ENCODE measurements at places on chromosomes 11 and 22. TPM values are rescaled to one million over a fixed set of nuclear protein-coding genes. Genes with fewer than 3 reads are reported as not detected.
A peak's percentile ranks its signal among the peaks of the same experiment; 100 is the strongest.

The MYRF gene
- total RNA-seq, result 11.0 TPM

DNA sequence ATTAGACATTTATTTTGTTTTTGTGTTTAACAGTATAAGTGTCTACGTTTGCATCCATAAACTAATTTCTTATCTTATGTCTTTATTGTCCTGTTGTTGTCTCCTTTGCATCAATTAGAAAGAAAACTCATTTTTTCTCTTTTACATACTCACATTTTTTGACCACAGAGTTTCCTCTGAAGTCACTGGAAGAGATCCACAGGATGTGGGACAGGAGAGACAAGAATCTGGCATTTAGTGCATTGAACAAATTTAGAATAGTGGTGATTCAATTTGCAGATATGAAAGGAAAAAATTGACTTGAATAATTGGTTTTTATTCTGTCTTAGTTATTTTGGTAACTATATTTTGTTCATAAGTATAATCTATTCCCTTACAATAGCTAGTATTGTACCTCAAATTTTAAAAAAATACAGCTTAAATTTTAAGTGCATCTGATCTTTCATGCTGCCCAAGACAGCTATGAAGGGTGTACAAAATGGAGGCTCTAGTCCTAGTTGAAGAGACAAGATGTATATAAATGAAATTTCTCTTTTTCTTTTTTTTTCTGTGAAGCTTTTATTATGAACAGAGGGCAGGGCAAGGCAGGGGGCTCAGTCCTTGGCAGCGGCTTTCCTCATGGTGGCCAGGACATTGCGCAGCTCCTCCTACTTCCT, 24.4 kb downstream of the HORMAD2 start:
- H3K27me3 ChIP-seq, result no peaks in the 10 kb centered on the region
- no peaks in the 10 kb centered on the region for H3K36me3 ChIP-seq
- H3K4me1 ChIP-seq, result no peaks in the 10 kb centered on the region

DNA sequence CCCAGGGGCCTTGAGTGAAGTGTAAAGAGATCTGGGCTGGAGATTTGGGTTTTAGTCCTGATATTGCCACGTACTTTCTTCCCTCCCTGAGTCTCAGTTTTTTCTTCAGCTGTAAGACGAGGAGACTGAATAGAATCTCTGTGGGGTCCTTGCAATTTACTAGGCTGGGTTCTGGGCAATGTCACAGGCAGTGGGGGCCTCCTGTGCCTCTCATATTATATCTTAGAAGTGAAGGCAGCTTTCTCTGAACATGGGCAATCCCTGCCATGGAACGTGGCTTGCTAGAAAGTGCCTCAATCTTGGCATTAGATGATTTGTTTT, 62.0 kb upstream of the PTPRJ start:
- no peak overlapping the region for H3K27ac ChIP-seq
- no peak overlapping the region for H3K4me3 ChIP-seq
- H3K4me1 ChIP-seq, result no peaks in the 10 kb centered on the region
- no peaks in the 10 kb centered on the region for H3K36me3 ChIP-seq
- no peak for DNase-seq
- H3K27me3 ChIP-seq, result no peaks in the 10 kb centered on the region

The DDX25 gene
- 0.18 TPM for total RNA-seq

- no peak for DNase-seq
- H3K27me3 ChIP-seq, result no peaks in the 10 kb centered on the region
- no peak overlapping the region for H3K4me3 ChIP-seq
- no peaks in the 10 kb centered on the region for H3K4me1 ChIP-seq
- H3K36me3 ChIP-seq, result no peaks in the 10 kb centered on the region
- H3K27ac ChIP-seq, result no peak overlapping the region
These were observed 4.4 kb downstream of the SLC2A11 start for GRCh38 chr22:23862103-23862502.

The OR51F2 gene
- not detected for total RNA-seq

GRCh38 chr11:61954851-61955421, 4.8 kb downstream of the BEST1 start:
- H3K27me3 ChIP-seq, result no peaks in the 10 kb centered on the region
- no peaks in the 10 kb centered on the region for H3K4me1 ChIP-seq
- peak overlapping the region; percentile 29 for H3K4me3 ChIP-seq
- DNase-seq, result peak; percentile 74
- peak overlapping the region; percentile 83 for H3K27ac ChIP-seq

DNA sequence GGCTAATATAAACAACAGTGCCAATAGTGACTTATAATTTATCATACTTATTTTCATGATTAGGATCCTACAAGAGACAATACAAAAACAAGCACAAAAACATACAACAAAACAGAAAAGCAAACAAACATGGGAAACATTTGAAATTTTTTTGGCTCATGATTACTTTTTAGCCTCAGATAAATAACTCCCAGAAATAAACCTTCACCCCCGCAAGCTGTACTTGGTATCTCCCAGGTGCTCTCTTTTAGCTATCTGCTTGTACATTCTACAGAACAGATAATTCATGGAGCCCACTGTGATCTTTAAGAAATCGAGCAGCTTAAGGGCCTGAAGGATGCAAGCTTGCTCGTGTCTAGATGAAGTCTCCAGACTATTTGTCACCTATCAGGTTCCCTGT, 883 bp downstream of the NXPE4 start:
- no peaks in the 10 kb centered on the region for H3K27me3 ChIP-seq
- DNase-seq, result no peak
- H3K4me1 ChIP-seq, result no peaks in the 10 kb centered on the region
- H3K27ac ChIP-seq, result no peak overlapping the region
- H3K36me3 ChIP-seq, result no peaks in the 10 kb centered on the region
- no peak overlapping the region for H3K4me3 ChIP-seq

The CREBZF gene
- total RNA-seq, result 21.3 TPM

- no peak overlapping the region for H3K4me3 ChIP-seq
- peaks cover 12% of the 10 kb centered on the region for H3K36me3 ChIP-seq
- H3K27ac ChIP-seq, result no peak overlapping the region
- H3K27me3 ChIP-seq, result no peaks in the 10 kb centered on the region
- no peak for DNase-seq
These were observed 37.7 kb downstream of the TCIRG1 start for GRCh38 chr11:68076371-68077042.

DNA sequence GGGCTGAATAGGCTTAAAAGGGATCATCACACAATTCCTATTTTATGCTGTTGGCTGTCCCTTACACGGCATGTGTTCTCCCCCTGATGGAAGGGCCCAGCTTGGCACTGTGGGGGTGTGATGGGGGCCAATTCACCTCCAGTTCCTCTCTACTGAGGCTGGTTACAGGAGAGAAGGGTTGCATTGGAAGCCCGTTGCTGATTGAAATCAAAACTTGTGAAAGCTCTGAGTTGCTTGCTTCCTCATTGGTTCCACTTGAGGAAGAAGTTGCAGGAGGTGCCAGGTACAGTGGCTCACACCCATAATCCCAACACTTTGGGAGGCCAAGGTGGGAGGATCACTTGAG, 13.3 kb upstream of the PRG2 start:
- no peaks in the 10 kb centered on the region for H3K27me3 ChIP-seq
- no peak overlapping the region for H3K4me3 ChIP-seq
- no peak overlapping the region for H3K27ac ChIP-seq
- no peaks in the 10 kb centered on the region for H3K4me1 ChIP-seq
- peaks cover 24% of the 10 kb centered on the region for H3K36me3 ChIP-seq

GRCh38 chr22:42343531-42344081, 73.2 kb upstream of the TCF20 start:
- no peaks in the 10 kb centered on the region for H3K4me1 ChIP-seq
- no peak overlapping the region for H3K27ac ChIP-seq
- H3K4me3 ChIP-seq, result no peak overlapping the region
- no peak for DNase-seq

GRCh38 chr11:60924110-60924905, at the start of gene TMEM132A:
TMEM132A (plus strand) TSS chr11:60924460; CDS start chr11:60924634, 174 bp downstream.
- no peaks in the 10 kb centered on the region for H3K4me1 ChIP-seq
- H3K36me3 ChIP-seq, result peaks cover 27% of the 10 kb centered on the region
- H3K4me3 ChIP-seq, result peak within 1 kb of the TSS; percentile 39
- H3K27me3 ChIP-seq, result no peaks in the 10 kb centered on the region
- peak; percentile 77 for DNase-seq

DNA sequence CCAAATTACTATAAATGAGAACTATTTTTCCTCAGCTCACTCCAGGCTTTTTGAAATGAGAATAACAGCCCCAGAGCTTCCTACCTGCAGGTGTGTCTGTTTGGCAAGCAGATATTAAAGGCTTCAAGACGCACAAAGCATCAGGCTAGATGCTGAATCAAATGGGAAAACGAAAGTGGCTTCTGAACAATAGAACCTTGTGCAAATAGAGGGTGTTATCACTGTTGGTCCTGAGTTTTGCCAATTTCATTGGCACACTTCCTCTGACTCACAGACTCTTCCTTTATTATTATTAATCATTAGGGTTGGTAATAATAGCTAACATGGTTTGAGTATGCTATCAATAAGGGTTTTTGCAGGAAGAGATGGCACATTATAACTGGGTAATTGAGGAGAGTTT, 13.4 kb downstream of the SYT13 start:
- no peak overlapping the region for H3K4me3 ChIP-seq
- H3K36me3 ChIP-seq, result no peaks in the 10 kb centered on the region
- no peak for DNase-seq
- no peaks in the 10 kb centered on the region for H3K27me3 ChIP-seq
- no peaks in the 10 kb centered on the region for H3K4me1 ChIP-seq

DNA sequence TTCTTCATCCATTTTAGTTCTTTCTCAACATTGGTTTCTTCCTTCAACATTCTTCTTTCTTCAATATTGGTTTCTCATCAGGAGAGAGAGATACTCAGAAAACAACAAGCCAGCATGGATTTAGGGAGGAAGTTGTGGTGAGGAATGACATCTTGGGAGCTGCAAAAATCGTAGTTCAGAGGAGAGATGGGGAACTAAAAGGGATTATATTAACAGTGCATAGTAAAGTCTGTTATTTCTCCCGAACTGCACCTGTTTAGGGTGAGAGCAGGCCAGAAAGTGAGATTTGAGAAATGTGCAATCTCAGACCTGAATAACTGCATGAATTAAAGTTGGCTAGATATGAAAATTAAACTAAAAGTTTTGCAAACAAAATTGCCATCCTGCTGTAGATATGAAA, 94.5 kb downstream of the CASP12 start:
- no peaks in the 10 kb centered on the region for H3K4me1 ChIP-seq
- no peaks in the 10 kb centered on the region for H3K36me3 ChIP-seq
- H3K4me3 ChIP-seq, result no peak overlapping the region
- no peaks in the 10 kb centered on the region for H3K27me3 ChIP-seq

GRCh38 chr22:36467946-36468345, 13.5 kb downstream of the TXN2 start:
- no peaks in the 10 kb centered on the region for H3K36me3 ChIP-seq
- no peaks in the 10 kb centered on the region for H3K27me3 ChIP-seq
- no peak for DNase-seq
- H3K27ac ChIP-seq, result peak overlapping the region; percentile 24

DNA sequence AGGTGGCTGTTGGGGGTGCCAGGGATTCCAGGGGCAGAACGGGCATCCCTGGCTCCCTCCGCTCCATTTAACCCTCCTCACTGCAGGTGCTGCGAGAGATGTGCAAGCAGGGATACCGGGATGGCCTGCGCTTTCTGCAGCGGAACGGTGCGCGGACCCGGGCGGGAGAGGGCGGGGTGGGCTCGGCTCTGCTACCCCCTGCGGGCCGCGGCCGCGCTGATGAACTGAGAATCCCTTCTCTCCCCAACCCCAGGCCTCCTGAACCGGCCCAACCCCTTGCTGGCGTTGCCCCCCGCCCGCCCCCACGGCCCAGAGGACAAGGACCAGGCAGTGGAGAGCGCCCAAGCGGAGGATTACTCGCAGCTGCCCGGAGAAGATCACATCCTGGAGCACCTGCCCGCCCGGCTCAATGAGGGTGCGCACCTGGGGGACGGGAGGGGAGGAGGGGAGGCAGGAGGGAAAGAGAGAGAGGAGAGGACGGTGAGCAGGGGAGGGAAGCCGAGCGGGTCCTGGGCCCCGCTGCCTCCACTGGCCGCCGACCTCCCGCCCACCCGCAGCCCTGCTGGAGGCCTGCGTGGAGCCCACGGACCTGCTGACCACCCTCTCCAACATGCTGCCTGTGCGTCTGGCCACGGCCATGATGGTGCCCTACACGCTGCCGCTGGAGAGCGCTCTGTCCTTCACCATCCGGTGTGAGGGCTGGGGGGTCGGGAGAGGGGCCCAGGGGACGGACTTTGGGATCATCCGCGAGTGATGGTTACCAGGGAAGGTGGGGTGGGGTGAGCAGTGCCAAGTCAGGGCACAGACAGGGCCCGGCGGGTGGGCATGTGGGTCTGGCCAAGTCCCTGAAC, 4.1 kb upstream of the CRACR2B start:
- H3K4me3 ChIP-seq, result no peak overlapping the region
- H3K36me3 ChIP-seq, result peaks cover 24% of the 10 kb centered on the region
- H3K4me1 ChIP-seq, result no peaks in the 10 kb centered on the region
- no peak for DNase-seq
